ENCODE measurements at places on chromosomes 13 and 19.

DNA sequence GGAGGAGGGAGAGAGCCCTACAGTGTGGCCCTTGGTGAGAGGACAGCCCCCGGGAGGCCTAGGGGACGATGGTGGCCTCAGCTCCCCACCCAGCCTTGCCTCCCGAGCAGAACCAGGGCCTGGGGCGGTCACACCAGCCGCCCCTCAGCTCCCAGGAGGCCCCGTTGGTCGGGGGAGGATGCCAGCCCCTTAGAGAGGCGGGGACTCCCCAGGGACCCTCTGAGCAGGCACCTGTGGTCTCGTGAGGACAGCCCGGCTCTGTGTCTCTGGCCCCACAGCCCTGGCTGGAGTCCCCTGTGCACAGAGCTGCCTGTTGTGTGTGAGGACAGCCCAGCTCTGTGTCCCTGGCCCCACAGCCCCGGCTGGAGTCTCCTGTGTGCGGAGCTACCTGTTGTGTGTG, 158.8 kb downstream of the KDM4B start:
- no peak for DNase-seq

DNA sequence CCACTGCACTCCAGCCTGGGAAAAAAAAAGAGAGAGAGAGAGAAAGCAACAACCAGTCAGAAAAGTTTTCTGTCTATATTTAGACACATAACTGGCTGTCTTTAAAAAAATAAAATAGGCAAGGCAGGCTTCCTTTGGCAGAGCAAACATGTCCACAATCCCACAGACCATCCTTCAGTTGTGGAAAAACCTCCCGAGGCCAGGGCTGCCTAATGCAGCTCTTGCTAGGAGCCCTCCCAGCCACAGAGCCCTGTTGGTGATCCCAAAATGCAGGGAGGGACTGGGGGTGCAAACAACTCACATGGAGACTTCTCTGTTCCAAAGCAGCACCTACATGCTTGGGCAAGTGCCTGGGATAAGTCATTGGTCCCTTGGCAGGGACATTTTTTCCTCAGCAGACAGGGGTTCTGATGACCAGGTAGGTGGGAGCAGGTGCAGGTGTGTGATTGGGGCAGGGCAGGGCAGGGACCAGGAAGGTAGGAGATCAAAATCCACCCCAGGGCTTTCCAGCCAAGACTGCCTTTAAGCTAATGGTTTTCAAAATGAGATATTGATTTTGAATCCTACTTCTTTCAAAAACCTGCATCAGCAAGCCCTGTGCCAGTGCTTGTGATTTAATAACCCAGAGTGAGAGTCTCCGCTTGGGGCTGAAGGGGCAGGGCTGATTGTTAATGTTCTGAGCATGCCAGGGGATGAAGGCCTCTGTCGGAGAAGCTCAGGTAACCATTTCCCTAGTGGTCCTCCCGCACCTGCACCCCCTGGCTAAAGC, 178.5 kb downstream of the USP12 start:
- no peak for DNase-seq

DNA sequence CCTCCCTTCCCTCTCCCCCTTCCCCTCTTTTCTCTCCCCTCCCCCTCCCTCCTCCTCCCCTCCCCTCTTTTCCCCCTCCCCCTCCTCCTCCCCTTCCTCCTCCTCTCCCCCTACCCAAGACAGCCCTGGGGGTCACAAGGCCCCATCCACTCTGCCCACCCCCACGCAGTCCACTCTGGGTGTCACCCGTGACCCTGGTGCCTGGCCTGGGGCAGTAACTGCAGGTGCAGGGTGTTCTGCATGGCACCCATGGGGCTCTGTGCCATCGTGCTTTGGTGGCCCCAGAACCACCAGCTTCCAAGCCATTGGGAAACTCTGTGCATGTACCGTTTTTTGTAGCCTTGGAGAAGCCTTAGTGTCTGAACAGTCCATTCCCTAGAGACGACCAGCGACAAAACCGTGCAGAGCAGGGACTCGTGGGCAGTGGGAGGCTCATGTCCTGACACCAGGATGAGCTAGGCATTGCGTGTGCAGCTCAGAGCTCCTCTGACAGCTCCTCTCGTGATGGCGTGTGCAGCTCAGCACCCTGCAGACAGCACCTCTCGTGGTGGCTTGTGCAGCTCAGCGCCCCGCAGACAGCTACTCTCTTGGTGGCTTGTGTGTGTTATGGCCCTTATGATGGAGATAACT, 43.7 kb upstream of the F7 start:
- no peak for DNase-seq

DNA sequence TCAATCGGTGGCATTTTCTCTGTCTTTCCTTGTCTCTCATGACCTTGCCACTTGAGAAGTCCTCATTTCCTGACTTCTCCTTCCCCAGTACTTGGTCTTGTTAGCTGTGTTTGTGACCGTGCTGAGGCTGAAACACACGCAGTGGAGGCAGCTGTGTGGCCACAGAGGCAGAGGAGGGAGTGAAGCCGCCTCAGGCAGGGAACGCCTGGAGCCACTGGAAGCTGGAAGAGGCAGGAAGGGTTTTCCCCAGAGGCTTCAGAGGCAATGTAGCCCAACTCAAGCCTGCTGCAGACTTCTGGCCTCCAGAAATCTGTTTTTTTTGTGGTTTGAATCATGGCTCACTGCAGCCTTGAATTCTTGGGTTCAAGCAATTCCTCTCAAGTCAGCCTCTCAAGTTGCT, 29.2 kb upstream of the ARGLU1 start:
- no peak for DNase-seq

DNA sequence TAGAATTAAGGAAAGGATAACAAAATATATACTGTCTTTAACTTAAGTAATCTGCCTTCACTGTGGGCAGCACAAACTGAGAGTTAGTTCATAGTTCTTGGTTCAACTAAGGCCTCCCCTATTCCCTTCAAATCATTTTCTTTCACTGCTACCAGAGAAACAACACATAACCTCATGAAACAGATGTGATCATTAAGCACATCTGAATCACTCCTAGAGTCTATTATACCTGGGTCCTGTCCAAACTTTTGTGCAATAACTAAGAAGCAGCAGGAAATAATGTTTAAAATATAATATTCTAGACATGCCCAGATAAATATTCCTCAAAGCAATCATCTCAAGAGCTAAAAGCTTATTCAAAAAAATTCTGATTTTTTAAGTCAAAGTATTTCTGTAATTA, 62.9 kb downstream of the ZC3H13 start:
- no peak for DNase-seq

DNA sequence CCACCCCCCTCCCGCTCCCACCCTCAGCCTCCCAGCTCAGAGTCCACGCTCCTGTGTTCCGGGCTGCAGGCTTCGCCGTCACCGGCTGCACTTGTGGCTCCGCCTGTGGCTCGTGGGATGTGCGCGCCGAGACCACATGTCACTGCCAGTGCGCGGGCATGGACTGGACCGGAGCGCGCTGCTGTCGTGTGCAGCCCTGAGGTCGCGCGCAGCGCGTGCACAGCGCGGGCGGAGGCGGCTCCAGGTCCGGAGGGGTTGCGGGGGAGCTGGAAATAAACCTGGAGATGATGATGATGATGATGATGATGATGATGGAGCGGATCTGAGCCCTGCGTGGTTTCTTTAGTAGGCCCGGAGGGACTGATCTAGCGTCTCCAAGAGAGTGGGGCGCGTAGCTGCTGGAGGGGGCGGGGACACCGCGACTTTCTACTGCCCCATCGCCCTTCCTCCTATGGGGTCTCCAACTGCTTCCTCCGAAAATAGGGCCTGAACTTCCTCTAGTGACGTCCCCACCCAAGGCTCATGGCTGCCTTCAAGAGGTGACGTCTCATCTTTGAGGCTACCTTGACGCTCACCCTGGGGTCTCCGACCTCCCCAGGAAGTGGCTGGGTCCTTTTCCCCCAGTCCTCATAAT, 1.4 kb downstream of the RETN start:
- no peak for DNase-seq

- no peak for DNase-seq
Observed at GRCh38 chr19:42284591-42285341, 15.7 kb downstream of the CIC start.

Data from endothelial cell (in vitro differentiated cells).